ENCODE measurements at places on chromosomes 7 and 10.

DNA sequence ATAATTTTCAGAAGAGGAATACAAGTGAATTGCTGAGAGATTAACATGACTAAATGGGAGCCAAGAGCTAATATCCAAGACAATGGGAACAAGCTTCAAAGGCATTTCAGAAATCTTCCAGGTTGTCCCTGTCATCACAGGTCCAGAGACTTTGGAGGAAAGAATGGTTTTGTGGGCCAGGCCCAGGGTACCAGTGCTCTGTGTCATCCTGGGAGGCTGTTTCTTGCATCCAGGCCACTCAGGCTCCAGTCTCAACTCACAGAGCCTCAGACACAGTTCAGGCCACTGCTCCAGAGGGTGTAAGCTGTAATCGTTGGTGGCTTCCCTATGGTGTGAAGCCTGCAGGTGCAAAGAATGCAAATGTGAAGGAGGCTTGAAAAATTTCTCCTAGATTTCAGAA, 170.4 kb upstream of the NRG3 start:
- DNase-seq: no peak

DNA sequence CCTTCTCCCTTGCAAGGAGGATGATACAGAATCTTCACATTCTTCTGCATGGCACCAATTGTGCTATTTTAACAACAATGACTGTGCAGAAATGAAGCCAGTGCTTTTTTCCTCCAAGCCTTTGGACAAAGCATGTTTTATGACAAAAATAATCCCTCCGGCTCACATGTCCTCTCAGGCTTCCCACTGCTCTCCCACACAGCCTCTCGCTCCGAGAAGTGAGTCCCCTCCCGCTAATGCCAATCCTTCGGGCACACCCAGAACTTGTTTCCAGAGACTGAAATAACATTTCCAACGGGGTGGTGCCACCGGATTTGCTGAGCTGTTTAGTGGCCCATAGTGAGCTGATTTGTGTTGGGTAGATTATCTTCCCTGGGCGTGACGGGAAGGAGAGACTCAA, 35.8 kb downstream of the RBM17 start:
- no peak for DNase-seq

DNA sequence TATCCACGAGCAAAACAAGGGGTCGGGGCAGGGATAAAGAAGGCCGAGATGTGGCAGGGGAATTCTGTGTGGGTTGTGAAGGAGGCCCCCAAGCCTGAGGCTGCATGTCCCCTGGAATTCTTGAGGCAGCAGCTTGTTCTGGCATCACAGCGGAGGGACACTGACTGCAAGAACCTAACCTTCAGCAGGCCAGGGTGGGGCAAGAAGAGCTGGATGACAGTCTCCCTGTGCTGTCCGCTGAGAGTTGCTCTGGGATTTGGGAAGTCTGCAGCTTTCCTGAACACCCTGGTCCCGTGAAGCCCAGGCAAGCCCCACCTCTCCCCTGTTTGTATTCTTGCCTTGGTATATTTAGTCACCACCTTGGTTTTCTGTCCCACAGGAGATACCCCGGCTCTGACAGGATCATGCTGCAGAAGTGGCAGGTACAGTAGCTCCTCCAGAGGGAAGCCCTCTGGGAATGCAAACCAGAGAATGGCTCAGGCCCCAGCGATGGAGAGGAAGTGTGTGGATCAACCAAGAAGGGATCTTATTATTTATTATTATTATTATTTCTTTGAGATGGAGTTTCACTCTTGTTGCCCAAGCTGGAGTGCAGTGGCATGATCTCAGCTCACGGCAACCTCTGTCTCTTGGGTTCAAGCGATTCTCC, 1.9 kb upstream of the LRRC18 start:
- no peak for DNase-seq

DNA sequence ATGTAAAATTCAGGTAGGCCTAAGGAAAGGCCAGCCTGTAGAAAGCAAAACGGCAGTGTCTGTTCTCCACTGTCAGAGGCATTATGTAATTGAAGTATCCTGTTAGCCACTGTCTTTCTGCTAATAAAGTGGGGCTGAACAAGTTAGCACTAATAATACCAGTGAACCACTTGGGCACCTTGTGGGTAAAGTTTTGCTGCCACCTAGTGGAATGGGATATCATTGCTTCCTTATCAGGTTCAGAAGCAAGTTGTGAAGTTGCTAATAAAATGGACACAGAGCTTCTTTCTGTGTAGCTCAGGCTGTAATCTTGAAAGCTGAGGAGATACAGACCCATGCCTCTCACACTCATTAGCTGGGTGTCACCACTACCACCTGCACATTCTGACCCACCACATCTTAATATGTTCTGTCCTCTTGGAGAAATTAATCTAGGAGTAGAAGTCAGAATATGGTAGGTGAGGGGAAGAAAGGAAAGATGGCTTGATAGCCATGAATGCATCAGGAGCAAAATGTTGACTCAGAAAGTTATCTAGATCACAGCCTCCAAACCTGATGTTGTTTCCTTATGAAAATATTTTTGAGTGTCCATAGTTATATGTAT, 175.1 kb downstream of the SEPTIN7 start:
- peak; percentile 26 for DNase-seq

GRCh38 chr10:79105150-79105739, 36.5 kb downstream of the ZMIZ1 start:
- no peak for DNase-seq

DNA sequence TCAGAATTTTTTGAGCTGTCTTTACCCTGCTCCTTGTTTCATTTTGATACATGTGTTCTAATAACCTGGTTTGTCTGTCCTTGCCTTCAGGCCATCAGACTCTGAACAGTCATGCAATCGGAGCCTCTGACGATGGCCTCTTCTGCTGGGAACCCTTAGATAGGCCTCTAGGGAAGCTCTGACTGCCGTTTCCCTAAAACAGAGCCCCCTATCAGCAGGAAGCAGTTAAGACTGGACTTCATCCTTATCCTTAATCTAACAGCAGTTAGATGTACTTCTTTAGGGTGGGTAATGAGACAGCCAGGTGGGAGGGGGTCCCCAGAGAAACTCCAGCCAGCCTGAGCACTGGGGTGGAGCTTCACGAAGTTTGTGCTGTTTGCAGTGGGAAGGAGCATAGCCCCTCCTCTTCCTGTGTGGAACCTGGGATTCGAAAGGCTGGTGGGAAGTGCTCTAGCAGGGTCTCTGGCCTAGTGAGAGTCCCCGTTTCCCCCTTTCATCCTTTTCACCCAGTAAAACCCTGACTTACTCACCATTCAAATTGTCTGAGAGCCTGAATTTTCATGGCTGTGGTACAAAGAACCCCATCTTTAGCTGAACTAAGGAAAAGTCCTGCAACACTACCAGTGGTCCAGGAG, 28.4 kb upstream of the SORCS3 start:
- no peak for DNase-seq

- no peak for DNase-seq
Measured at GRCh38 chr10:1058017-1058416, 1.8 kb downstream of the WDR37 start.

- DNase-seq: no peak
Measured at GRCh38 chr10:1412531-1413189, 324.7 kb downstream of the ADARB2 start.

GRCh38 chr7:104275900-104276299, 52.5 kb upstream of the LHFPL3 start:
- no peak for DNase-seq

- DNase-seq: no peak
Measured at GRCh38 chr10:111023060-111023459, 53.8 kb upstream of the ADRA2A start.

DNA sequence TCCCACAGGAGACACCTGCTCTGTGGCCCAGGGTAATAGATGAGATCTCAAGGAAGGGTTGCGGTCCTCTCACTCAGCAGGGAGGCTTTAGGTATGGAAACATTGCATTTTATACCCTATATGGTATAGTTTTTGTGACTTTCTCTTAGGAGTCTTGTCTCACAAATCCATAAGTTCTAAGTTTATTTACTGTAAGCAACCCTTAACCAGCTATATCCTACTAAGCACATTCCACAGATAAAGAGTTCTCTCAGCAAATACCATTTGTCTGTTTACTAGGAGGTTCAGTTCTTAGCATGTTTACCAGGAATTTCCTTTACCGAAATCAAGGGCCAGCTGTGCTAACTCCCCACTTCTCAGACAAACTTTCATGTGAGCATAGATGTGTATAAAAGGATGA, 66.9 kb downstream of the ANLN start:
- no peak for DNase-seq

- no peak for DNase-seq
Measured at GRCh38 chr7:93941945-93942344, 20.4 kb downstream of the GNG11 start.

GRCh38 chr10:79387466-79387973, 40.3 kb downstream of the PPIF start:
- no peak for DNase-seq

DNA sequence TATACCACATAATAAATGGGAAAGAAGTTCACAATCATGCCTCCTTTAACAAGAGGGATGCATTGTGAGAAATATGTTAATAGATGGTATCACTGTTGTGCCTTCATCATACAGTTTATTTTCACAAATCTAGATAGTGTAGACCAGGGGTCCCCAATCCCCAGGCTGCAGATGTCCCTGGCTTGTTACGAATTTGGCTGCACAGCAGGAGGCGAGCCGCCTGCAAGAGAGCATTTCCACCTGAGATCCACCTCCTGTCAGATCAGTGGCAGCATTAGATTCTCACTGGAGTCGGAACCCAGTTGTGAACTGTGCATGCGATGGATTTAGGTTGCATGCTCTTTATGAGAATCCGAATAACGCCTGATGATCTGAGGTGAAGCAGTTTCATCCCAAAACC, 361.9 kb upstream of the ZWINT start:
- DNase-seq: no peak

DNA sequence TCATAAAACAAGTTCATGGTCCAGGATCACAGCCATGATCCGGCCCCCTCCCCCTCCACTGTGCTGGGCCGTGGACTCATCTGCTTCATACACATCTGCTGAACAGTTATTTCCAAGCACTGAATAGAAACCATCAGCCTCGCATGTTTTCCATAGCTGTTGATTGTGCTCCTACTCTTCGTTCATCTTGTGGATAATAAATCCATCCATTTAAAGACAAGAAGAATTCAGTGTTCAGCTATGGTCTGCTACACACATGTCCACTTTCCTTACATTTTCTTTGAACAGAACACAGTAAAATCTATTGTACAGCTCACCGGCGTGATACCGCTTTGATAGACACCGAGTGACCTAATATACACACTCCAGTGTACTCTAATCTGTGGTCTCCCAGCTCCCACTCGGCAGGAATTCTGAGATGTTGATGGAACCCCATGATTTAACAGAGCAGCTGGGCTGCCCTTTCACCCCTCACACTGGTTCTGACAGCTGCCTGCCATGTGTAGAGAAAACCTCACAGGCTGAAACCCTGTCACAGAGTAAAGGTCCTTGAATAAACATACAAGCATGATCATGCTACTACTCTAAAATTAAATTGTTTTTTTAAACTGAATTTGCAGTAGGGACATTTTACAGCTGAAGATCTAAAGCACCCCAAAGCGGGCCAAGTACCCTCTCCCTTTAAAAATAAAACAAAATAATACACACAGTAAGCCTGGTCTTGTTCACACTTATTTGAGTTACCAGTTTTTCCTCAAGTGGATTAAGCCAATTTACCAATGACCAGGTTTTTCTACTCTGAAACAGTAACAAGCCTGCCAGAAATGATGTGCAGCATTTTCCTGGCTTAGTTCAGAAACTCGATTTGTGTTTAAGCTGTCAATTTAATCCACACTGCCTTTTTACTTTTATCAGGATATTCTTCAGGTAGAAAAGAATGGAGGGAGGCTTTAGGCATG, 95.1 kb upstream of the FZD1 start:
- DNase-seq: no peak

DNA sequence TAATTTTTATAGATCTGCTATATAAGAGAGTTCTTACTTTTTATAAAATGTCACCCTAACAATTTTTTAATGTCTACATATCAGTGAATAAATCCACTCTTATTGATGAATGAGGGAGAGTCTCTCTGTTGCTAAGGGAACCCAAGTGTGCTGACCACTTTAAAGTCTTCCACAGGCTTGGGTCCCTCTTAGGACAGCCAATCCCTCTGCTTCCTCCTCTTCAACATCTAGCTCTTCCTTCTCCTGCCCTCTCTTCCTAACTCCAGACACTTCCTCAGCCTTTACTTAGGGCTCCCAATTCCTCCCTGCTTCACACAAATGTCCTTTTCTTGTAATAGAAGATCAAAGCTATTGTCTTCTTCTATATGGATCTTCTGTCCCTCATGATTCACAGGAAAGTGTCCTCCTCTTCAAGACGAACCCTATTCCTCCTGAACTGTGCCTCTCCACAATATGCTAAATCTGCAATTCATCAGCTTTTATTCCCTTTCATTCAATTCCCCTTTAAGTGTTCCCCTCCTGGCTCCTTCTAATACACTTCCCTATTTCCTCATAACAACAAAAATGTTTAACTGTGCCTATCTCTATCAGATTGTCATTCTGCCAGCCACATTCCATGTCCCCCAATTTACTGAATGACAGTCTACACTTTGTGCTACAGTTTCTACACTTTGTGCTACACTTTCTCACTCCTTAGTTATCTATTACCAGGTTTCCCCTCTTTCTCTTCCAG, 37.7 kb downstream of the CDK6 start:
- DNase-seq: no peak

GRCh38 chr10:121654021-121654545, 55.8 kb upstream of the FGFR2 start:
- no peak for DNase-seq

DNA sequence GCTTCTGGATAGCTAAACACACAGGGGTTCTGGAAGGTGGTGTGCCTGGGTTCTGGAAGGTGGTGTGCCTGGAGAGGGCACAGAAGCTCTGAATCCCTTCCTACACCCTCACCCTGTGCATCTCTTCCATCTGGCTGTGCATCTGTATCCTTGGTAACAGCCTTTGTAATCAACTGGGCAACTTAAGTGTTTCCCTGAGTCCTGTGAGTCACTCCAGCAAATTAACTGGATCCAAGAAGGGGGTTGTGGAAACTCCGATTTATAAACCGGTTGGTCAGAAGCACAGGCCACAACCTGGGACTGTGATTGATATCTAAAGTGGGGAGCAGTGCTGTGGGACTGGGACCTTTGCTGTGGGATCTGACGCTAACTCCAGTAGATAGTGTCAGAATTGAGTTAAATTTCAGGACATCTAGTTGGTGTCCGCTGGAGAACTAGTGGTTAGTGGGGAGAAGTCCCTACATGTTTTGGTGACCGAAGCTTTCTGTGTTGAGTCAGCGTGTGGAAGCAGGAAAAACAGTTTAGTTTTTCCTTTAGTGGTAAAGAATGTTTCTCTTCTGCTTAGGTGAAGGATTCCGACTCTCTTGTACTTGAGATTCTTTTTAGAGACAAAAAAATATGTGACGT, 228.1 kb downstream of the BMPER start:
- DNase-seq: no peak

GRCh38 chr7:39402034-39402433, 164.2 kb upstream of the YAE1 start:
- DNase-seq: no peak

- DNase-seq: no peak
Measured at GRCh38 chr10:30991647-30992011, 40.0 kb downstream of the ZNF438 start.

- DNase-seq: no peak
Measured at GRCh38 chr10:95474228-95475002, 86.8 kb downstream of the SORBS1 start.
